ENCODE measurements at places on chromosomes 6 and 20. TPM values are rescaled to one million over a fixed set of nuclear protein-coding genes. Genes with fewer than 3 reads are reported as not detected.
A peak's percentile ranks its signal among the peaks of the same experiment; 100 is the strongest.

MYLK4 gene
- total RNA-seq: 3.0 TPM

GRCh38 chr20:9609887-9610502, 95.6 kb downstream of the LAMP5 start:
- H3K4me1 ChIP-seq: no peaks in the 10 kb centered on the region
- no peaks in the 10 kb centered on the region for H3K27me3 ChIP-seq
- no peak overlapping the region for H3K27ac ChIP-seq
- no peak overlapping the region for H3K4me3 ChIP-seq
- no peaks in the 10 kb centered on the region for H3K36me3 ChIP-seq

GPSM3 gene
- total RNA-seq: 2.8 TPM

- no peaks in the 10 kb centered on the region for H3K27me3 ChIP-seq
- H3K27ac ChIP-seq: peak overlapping the region; percentile 5
- DNase-seq: peak; percentile 77
- peaks cover 3% of the 10 kb centered on the region for H3K4me1 ChIP-seq
- no peaks in the 10 kb centered on the region for H3K36me3 ChIP-seq
These were observed 1.2 kb downstream of the AKAP12 start for GRCh38 chr6:151240791-151241642.

GRCh38 chr6:96554558-96554957, 8.4 kb upstream of the FHL5 start:
- H3K4me1 ChIP-seq: no peaks in the 10 kb centered on the region
- peaks cover 30% of the 10 kb centered on the region for H3K36me3 ChIP-seq
- no peaks in the 10 kb centered on the region for H3K27me3 ChIP-seq
- H3K4me3 ChIP-seq: no peak overlapping the region
- H3K27ac ChIP-seq: no peak overlapping the region
- no peak for DNase-seq

- no peak overlapping the region for H3K4me3 ChIP-seq
- H3K27ac ChIP-seq: no peak overlapping the region
- no peaks in the 10 kb centered on the region for H3K36me3 ChIP-seq
- no peak for DNase-seq
- H3K4me1 ChIP-seq: no peaks in the 10 kb centered on the region
- H3K27me3 ChIP-seq: no peaks in the 10 kb centered on the region
These were observed 553.7 kb downstream of the CD83 start for GRCh38 chr6:14671261-14671681.

GRCh38 chr6:43318011-43318410, 9.4 kb upstream of the CRIP3 start:
- no peaks in the 10 kb centered on the region for H3K4me1 ChIP-seq
- H3K27ac ChIP-seq: no peak overlapping the region
- H3K4me3 ChIP-seq: no peak overlapping the region
- no peak for DNase-seq
- no peaks in the 10 kb centered on the region for H3K36me3 ChIP-seq
- no peaks in the 10 kb centered on the region for H3K27me3 ChIP-seq

DNA sequence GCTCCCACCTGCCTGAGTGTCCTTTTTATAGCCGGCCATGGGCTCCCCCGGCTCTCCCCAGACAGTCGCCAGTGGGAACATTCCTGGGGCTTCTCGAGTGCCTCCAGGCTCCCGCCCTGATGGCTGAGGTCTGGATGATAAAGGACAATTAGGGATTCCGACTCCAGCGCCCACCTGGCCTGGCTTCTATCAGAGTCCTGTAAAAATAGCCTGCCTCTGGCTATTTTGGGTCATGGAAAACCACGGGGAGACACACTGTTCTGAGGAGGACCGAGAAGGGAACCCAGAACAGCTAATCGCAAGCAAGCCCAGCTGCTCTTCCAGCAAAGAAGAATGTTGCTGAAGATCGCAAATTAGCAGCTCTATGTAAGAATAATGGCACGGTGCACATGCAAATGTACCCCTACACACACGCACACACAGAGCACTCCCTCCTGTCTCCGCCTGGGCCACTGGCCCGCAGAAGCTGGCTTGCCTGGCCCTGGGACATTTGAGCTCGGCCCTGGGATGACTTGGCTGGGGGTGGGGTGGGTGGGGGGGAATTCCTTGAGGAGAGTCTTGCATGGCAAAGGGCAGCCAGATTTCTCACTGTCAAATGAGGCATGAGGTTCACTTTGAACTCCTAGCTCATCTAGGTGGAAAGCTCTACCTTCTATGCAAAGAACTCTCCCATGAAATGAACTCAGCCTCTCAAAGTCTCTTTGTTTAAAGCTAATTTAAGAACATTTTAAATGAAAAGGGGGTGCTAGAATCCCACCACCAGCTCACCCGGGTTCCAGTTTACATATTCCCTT, 55.3 kb downstream of the CTCFL start:
- H3K4me3 ChIP-seq: no peak overlapping the region
- H3K36me3 ChIP-seq: no peaks in the 10 kb centered on the region
- H3K27ac ChIP-seq: no peak overlapping the region
- DNase-seq: peak; percentile 63
- H3K27me3 ChIP-seq: peaks cover 9% of the 10 kb centered on the region

DNA sequence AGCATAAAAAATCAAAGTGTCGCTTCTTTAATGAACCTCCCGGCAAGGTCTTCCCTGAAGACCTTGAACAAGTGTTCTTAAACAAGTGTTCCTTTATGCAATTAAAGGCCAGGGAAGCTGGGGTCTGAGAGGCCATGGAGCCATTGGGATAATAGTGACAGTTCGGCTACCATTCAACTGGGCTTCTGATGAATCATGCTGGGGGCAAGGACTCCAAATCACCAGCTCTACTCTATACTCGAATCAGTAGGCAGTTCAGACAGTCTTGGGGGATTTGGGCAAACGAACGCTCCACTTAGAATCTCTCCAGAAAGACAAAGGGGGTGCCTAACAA, 34.7 kb upstream of the EZR start:
- H3K4me1 ChIP-seq: peaks cover 31% of the 10 kb centered on the region
- H3K27ac ChIP-seq: no peak overlapping the region
- no peak for DNase-seq
- H3K4me3 ChIP-seq: no peak overlapping the region
- H3K27me3 ChIP-seq: no peaks in the 10 kb centered on the region

DNA sequence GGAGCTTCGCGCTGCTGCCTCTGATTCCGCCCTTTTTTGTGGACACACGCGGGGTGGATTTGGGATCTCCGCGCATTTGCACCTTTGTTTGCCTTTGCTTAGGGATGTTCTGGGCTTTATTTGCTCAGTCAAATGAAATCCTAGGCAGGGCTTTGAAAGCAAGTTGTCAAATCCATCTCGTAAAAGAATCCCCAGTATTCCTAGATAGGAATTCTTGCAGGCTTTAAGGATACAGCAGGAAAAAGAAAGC, 453 bp downstream of the CEP57L1 start:
- peak overlapping the region; percentile 86 for H3K4me3 ChIP-seq
- peak overlapping the region; percentile 98 for H3K27ac ChIP-seq
- no peaks in the 10 kb centered on the region for H3K27me3 ChIP-seq
- no peak for DNase-seq

GRCh38 chr6:44926556-44926955, 401.6 kb upstream of the RUNX2 start:
- H3K27me3 ChIP-seq: no peaks in the 10 kb centered on the region
- DNase-seq: no peak
- H3K27ac ChIP-seq: no peak overlapping the region
- H3K4me3 ChIP-seq: no peak overlapping the region

GFRA4 gene
- not detected for total RNA-seq

DNA sequence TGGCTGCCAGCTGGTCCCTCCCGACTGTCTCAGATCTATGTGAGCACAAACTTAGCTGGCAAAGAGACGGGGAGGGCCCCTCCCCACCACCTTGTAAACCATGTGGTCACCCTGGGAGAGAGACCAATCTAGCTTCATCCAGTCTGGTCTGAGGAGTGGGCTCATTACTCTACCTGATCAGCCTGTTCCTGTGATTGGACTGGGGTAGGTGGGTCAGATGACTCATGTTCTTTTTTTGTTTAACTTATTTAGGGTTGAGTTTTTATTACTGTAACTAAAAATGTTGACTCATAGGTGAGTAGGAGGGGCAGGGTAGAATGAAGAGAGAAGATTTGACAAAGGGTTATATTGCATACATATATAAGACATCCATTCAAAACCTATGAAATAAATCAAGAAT, 4.7 kb downstream of the GSTA4 start:
- H3K36me3 ChIP-seq: 0 out of 2 replicates have a peak, but pooled peaks cover 2% of the 10 kb centered on the region
- no peak overlapping the region for H3K4me3 ChIP-seq
- H3K27ac ChIP-seq: no peak overlapping the region
- no peaks in the 10 kb centered on the region for H3K27me3 ChIP-seq
- no peak for DNase-seq

DNA sequence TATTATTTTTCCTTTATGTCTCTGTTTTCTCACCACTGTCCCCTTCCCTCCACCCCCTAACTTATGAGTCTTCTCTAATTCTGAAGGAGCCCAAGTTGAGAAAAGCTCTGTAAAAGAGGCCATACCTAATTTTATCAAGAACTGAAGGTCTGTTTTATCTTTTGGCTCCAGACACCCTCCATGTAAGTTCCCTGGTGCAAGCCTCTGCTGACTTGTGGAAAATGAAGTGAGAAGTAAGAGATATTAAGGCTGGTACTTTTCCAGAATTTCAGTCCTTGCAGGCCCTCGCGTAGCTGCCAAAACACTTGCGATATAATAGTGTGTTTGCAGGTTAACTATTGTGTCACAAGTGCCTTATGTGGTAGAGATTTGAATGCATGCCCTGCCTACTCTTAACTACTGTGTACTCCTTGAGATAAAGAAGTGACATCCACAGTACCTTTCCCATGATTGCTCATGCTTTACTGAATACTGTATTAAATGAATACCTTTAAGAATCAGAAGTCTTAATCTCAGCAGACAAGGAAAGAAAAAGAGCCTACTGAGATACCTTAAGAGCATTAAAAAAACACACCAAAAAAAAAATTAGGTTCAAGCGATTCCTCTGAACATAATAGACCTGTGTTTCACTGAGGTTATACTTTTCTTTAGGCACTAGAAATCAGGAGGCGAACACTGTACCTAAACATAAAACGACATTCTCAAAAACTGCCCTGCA, 143.6 kb upstream of the ZNF184 start:
- H3K36me3 ChIP-seq: no peaks in the 10 kb centered on the region
- H3K4me1 ChIP-seq: no peaks in the 10 kb centered on the region
- H3K27ac ChIP-seq: no peak overlapping the region

TBX18 gene
- 26.8 TPM for total RNA-seq

- DNase-seq: no peak
- H3K27ac ChIP-seq: no peak overlapping the region
- H3K36me3 ChIP-seq: no peaks in the 10 kb centered on the region
- no peaks in the 10 kb centered on the region for H3K27me3 ChIP-seq
- no peak overlapping the region for H3K4me3 ChIP-seq
- H3K4me1 ChIP-seq: peaks cover 25% of the 10 kb centered on the region
These were observed 125.2 kb upstream of the PMEPA1 start for GRCh38 chr20:57835074-57835452.

GRCh38 chr20:40331807-40332560, 357.1 kb downstream of the MAFB start:
- no peak for DNase-seq
- H3K27me3 ChIP-seq: peaks cover 5% of the 10 kb centered on the region
- no peak overlapping the region for H3K4me3 ChIP-seq
- no peaks in the 10 kb centered on the region for H3K36me3 ChIP-seq
- 0 out of 2 replicates have a peak, but pooled peaks cover 2% of the 10 kb centered on the region for H3K4me1 ChIP-seq

DNA sequence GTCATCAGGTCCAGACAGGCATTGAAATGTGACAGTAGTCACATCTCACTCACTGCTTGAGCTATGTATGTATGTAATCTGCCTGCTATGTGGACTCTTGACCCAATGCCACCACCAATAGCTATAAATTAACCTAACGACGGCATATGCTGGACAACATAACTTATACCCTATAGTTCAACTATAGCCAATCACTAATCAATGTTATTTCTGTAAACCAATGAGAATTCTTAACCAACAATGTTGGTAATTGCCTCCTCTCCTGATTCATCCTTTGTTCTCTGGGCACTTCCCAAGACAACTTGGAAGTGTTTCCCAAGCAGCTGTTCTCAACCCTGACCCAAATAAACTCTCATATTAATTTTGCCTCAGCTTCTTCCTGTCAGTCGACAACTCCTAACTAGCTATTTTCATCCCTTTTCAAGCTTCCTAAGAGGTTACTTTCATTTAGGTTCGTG, 24.1 kb upstream of the SERPINB1 start:
- no peak overlapping the region for H3K4me3 ChIP-seq
- DNase-seq: no peak
- peaks cover 27% of the 10 kb centered on the region for H3K4me1 ChIP-seq
- no peak overlapping the region for H3K27ac ChIP-seq
- no peaks in the 10 kb centered on the region for H3K27me3 ChIP-seq

PXDC1 gene
- total RNA-seq: 8.1 TPM

- peaks cover 18% of the 10 kb centered on the region for H3K4me1 ChIP-seq
- DNase-seq: no peak
- H3K27me3 ChIP-seq: no peaks in the 10 kb centered on the region
- no peak overlapping the region for H3K4me3 ChIP-seq
These were observed 9.6 kb downstream of the LEMD2 start for GRCh38 chr6:33779290-33779689.

- H3K36me3 ChIP-seq: peaks cover 40% of the 10 kb centered on the region
- no peaks in the 10 kb centered on the region for H3K4me1 ChIP-seq
- DNase-seq: no peak
- no peak overlapping the region for H3K4me3 ChIP-seq
These were observed 8.8 kb downstream of the PPIL1 start for GRCh38 chr6:36865835-36866234.

GRCh38 chr6:38193051-38193450, 373.5 kb downstream of the ZFAND3 start:
- no peak for DNase-seq
- no peaks in the 10 kb centered on the region for H3K27me3 ChIP-seq
- no peak overlapping the region for H3K4me3 ChIP-seq
- no peaks in the 10 kb centered on the region for H3K36me3 ChIP-seq

- DNase-seq: peak; percentile 84
- H3K27me3 ChIP-seq: peaks cover 19% of the 10 kb centered on the region
- no peak overlapping the region for H3K27ac ChIP-seq
- peaks cover 11% of the 10 kb centered on the region for H3K4me1 ChIP-seq
These were observed 2.1 kb upstream of the TMEM151B start for GRCh38 chr6:44268095-44268628.

OLIG3 gene
- total RNA-seq: not detected

HSPA1B gene
- total RNA-seq: 106 TPM

DNA sequence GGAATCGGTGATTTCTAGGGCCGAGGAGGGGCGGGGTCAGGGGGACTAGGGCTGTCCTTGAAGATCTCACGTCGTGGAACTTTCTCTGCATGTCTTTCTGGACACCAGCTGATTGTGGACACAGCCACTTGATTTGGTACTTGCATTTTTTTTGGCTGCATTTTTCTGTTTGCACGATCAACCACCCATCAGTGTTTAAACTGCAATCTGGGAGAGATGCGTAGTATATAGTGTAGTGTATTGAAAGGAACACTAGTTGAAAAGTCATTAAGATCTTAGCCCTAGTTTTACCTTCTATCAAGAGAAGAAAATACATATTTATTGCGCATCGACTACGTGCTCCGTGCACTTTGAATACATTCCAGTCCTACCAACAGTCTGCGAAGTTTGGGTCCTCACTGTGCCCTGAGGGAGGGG, 657 bp downstream of the NT5DC1 start:
- H3K36me3 ChIP-seq: no peaks in the 10 kb centered on the region
- DNase-seq: no peak
- H3K4me3 ChIP-seq: peak overlapping the region; percentile 83
- H3K27me3 ChIP-seq: no peaks in the 10 kb centered on the region
- H3K4me1 ChIP-seq: no peaks in the 10 kb centered on the region

- no peaks in the 10 kb centered on the region for H3K27me3 ChIP-seq
- H3K36me3 ChIP-seq: no peaks in the 10 kb centered on the region
- no peaks in the 10 kb centered on the region for H3K4me1 ChIP-seq
- H3K27ac ChIP-seq: no peak overlapping the region
- no peak overlapping the region for H3K4me3 ChIP-seq
- no peak for DNase-seq
These were observed 12.0 kb downstream of the STMN3 start for GRCh38 chr20:63641146-63641791.

- H3K27ac ChIP-seq: no peak overlapping the region
- H3K36me3 ChIP-seq: peaks cover 3% of the 10 kb centered on the region
- no peak for DNase-seq
- H3K4me3 ChIP-seq: no peak overlapping the region
- peaks cover 13% of the 10 kb centered on the region for H3K4me1 ChIP-seq
These were observed 1354.9 kb upstream of the GJE1 start for GRCh38 chr6:140777780-140778179.

Data from SJCRH30 (cell line).